ENCODE measurements at places on chromosomes 3 and 15. TPM values are rescaled to one million over a fixed set of nuclear protein-coding genes. Genes with fewer than 3 reads are reported as not detected.
A peak's percentile ranks its signal among the peaks of the same experiment; 100 is the strongest.

DNA sequence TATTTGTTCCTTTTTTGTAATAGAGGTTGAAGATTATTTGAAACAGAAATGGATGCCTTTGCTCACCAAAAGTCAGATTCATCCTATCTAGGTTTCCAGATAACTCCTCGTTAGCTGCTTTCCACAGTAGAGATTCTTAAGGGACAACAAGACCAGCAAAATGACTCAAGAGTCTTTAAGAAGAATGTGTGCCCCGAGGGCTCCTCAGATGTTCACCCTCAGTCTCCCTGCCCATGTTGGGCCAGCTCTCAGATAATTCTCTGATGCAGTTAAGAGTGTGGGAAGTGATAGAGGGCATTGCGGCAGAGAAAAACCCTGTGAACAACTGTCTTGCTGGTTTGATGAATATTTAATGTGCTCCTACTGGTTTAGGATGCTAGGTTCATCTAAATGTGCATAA is 251.1 kb downstream of the PTPRG start:
- no peak for DNase-seq
- no peaks in the 10 kb centered on the region for H3K4me1 ChIP-seq

Gene SLC12A1
- not detected for total RNA-seq

DNA sequence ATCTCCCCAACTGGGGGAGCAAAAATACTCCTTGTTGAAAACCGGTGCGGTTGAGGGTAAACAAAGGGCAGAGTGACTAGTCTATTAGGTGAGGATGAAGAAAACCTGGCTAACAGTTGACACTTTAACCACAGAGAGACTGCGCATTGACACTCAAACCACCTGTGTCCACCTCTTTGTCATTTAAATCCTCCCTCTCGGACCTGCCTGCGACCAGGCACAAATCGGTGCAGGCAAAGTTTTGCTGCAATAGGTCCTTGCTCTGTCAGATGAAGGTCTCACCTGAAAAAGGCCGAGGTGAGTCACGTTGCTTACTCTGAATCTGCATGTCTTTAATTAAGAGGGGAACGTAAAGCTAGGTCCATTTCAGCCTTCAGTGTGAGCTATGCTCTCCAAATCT is 494.1 kb upstream of the DPPA4 start:
- no peaks in the 10 kb centered on the region for H3K36me3 ChIP-seq
- no peaks in the 10 kb centered on the region for H3K4me1 ChIP-seq
- no peak overlapping the region for H3K27ac ChIP-seq

Gene MRAS
- total RNA-seq: 0.45 TPM

DNA sequence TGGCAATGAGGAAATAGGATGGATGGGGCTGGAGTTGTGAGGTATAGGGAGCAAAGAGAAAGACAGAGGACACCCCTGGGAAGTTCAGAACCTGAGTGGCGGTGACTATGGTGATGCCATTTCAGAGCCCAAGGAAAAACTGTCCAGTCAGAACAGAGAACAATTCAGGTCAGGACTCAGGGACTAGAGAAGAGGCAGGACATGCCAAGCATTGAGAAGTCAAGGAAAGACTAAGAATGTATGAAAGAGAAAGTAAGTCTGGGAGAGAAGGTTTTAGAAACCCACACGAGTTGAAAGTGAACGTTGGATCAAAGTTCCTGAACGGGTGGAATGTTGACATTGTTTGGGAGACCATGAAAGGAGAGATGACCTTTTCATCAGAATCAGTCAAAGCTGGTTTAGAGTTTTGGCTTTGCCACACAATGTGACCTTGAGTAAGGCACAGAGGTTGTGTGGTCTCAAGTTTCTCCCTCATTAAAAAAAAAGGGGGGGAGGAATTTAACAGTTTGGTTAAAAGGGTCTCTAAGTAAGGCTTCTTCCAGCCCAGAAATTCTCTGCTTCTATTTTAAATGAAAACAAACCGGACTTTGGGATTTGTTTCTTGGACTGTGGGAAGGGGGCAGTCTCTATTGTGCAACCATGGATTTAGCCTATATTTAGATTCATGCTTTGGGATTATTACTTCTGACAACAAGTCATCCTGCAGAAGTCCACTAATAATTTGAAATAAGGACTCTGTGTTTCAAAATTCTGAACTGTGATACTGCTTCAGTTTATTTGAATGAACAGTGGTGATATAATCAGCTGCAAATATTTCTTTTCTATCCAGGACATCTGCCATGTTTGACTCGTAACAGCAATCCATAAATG is 315.9 kb upstream of the TBL1XR1 start:
- no peak overlapping the region for H3K27ac ChIP-seq
- DNase-seq: no peak
- no peaks in the 10 kb centered on the region for H3K36me3 ChIP-seq
- no peak overlapping the region for H3K4me3 ChIP-seq
- no peaks in the 10 kb centered on the region for H3K27me3 ChIP-seq
- no peaks in the 10 kb centered on the region for H3K4me1 ChIP-seq

GRCh38 chr3:178255315-178255714 is 280.9 kb upstream of the KCNMB2 start:
- H3K27ac ChIP-seq: no peak overlapping the region
- H3K27me3 ChIP-seq: no peaks in the 10 kb centered on the region
- no peaks in the 10 kb centered on the region for H3K36me3 ChIP-seq
- H3K4me3 ChIP-seq: no peak overlapping the region
- no peaks in the 10 kb centered on the region for H3K4me1 ChIP-seq

Gene RASSF1
- total RNA-seq: 68.0 TPM

Gene COL7A1
- total RNA-seq: 0.73 TPM

- H3K36me3 ChIP-seq: no peaks in the 10 kb centered on the region
- H3K4me3 ChIP-seq: no peak overlapping the region
- H3K27me3 ChIP-seq: no peaks in the 10 kb centered on the region
- H3K27ac ChIP-seq: no peak overlapping the region
- H3K4me1 ChIP-seq: no peaks in the 10 kb centered on the region
- no peak for DNase-seq
Observed at GRCh38 chr3:166243511-166243910, 406.3 kb upstream of the BCHE start.

GRCh38 chr15:45637552-45638033 is 2.8 kb downstream of the SQOR start:
- peak overlapping the region; percentile 71 for H3K27ac ChIP-seq
- H3K27me3 ChIP-seq: no peaks in the 10 kb centered on the region
- H3K4me1 ChIP-seq: peaks cover 55% of the 10 kb centered on the region

GRCh38 chr15:74869372-74869725 is 3.8 kb downstream of the SCAMP2 start:
- H3K27ac ChIP-seq: no peak overlapping the region
- H3K4me1 ChIP-seq: peaks cover 84% of the 10 kb centered on the region
- no peak for DNase-seq
- peak overlapping the region; percentile 23 for H3K4me3 ChIP-seq
- no peaks in the 10 kb centered on the region for H3K27me3 ChIP-seq

Gene KLHL6
- total RNA-seq: 23.9 TPM

- DNase-seq: no peak
- no peak overlapping the region for H3K27ac ChIP-seq
- H3K27me3 ChIP-seq: no peaks in the 10 kb centered on the region
Observed at GRCh38 chr3:188139466-188139865, 14.5 kb upstream of the LPP start.

DNA sequence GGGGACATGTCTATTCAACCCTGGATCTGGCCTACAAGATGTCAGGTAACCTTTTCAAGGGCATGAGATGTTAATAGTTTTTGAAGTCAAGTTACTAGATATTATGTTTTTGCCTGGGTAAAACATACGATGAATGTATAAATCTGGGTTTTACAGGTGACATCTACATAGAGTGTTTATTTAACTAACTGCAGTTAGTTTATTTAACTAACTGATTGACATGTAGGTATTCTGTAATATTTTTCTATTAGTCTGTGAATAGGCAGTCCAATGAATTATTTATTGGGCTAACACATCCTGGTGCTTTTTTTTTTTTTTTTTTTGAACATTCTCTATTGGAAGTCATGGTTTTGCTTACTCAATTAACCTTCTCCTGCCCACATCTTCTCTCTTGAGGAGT is 38.7 kb upstream of the TNIK start:
- no peaks in the 10 kb centered on the region for H3K27me3 ChIP-seq
- no peak overlapping the region for H3K4me3 ChIP-seq
- peaks cover 15% of the 10 kb centered on the region for H3K4me1 ChIP-seq
- no peak overlapping the region for H3K27ac ChIP-seq
- DNase-seq: no peak

DNA sequence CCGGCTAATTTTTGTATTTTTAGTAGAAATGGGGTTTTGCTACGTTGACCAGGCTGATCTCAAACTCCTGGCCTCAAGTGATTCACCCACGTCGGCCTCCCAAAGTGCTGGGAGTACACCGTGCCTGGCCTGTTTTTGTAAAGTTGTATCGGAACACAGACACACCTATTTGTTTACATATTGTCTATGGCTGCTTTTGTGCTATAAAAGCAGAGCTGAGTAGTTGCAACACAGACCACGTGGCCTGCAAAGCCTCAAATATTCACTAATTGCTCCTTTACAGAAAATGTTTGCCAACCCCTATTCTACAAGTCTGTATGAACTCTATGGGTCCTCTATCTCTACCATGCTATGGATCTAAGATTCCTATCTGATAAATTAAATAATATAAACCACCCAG is 175.5 kb downstream of the CADPS start:
- H3K4me3 ChIP-seq: no peak overlapping the region
- no peak for DNase-seq
- H3K27me3 ChIP-seq: no peaks in the 10 kb centered on the region
- no peak overlapping the region for H3K27ac ChIP-seq

DNA sequence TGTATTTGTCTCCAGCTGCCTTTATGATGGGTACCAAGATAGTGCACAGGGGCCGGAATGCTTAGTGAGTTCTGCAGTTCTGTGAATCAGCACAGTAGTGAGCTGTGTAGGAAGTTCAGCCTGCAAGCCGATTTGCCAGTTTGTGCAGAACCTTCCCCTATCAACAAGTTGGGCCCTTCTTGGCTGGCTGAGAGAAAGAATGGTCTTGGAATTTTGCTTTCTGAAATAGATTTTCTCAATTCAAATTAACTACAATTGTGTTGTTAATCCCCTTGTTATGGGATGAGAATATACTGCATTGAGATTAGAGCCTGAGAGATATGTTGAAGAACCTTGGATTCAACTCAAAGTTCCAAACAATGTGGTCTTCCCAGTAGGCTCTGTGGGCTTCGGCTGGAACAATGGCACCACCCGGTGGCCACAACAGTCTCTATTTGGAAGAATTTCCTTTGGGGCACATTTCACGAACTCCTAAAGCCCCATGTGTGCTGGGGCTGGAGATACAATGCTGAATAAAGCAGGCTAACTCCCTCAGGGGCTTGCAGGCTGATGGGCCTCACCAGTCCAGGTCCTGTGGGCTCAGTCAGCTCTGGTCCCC is 59.1 kb downstream of the TRIM42 start:
- no peak overlapping the region for H3K4me3 ChIP-seq
- no peaks in the 10 kb centered on the region for H3K4me1 ChIP-seq
- DNase-seq: no peak
- no peaks in the 10 kb centered on the region for H3K27me3 ChIP-seq
- H3K36me3 ChIP-seq: no peaks in the 10 kb centered on the region

DNA sequence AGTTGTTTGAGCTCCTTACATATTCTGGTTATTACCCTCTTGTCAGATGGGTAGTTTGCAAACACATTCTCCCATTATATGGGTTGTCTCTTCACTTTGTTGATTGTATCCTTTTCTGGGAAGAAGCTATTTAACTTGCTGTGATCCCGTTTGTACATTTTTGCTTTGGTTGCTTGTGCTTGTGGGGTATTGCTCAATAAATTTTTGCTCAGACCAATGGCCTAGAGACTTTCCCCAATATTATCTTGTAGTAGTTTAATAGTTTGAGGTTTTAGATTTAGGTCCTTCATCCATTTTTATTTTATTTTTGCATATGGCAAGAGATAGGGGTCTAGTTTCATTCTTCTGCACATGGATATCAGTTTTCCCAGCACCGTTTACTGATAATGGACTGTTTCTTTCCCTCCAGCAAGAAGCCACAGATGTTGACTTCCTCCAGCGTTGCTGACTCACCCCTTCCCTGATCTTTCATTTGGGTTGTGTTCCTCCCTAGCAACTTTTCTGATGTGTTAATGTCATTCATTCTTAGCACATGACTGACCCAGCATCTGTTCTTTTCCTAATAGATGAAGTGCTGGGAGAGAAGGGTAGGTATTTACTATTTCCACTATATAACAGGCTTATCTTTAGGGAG is 166.7 kb upstream of the SGO1 start:
- no peak overlapping the region for H3K27ac ChIP-seq
- H3K4me1 ChIP-seq: no peaks in the 10 kb centered on the region
- no peaks in the 10 kb centered on the region for H3K27me3 ChIP-seq

DNA sequence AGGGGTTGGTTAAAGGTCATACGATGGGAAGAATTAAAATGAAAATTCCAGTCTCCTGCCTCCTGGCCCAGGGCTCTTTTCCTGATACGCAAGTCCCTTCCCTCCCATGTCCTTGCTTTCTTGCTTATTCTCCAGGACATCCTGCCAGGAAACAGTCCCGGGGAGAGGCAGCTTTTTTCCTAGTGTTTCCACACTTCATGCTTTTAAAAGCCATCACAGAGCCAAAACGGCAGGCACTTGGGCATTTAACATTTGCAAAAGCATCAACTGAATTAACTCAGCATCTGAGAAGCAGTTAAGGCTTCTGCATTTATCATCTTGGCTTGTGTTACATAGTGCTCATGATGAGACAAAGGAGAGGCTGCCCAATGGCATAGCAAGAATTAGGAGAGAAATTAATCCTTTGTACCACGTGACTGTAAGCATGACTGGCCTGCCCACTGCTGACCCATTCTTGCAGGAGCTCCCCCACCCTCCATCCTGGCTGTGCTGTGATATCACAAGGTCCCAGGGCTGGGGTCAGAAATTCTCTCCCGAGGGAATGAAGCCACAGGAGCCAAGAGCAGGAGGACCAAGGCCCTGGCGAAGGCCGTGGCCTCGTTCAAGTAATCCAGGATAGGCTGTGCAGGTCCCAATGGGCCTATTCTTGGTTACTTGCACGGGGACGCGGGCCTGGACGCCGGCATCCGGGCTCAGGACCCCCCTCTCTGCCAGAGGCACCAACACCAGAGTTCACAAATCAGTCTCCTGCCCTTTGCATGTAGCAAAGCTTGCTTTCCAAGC is 21.6 kb upstream of the VILL start:
- H3K36me3 ChIP-seq: no peaks in the 10 kb centered on the region
- H3K4me3 ChIP-seq: no peak overlapping the region
- no peak overlapping the region for H3K27ac ChIP-seq
- no peak for DNase-seq

Gene BNC1
- total RNA-seq: not detected

Gene MYLK
- not detected for total RNA-seq

GRCh38 chr3:50545781-50546180 is 21.8 kb downstream of the C3orf18 start:
- H3K27me3 ChIP-seq: no peaks in the 10 kb centered on the region
- no peak for DNase-seq
- no peak overlapping the region for H3K4me3 ChIP-seq
- peaks cover 5% of the 10 kb centered on the region for H3K4me1 ChIP-seq
- no peak overlapping the region for H3K27ac ChIP-seq
- no peaks in the 10 kb centered on the region for H3K36me3 ChIP-seq

Gene FAM3D
- total RNA-seq: not detected

Gene MYRIP
- not detected for total RNA-seq

GRCh38 chr3:196642434-196642833 is 2.9 kb downstream of the NRROS start:
- H3K27ac ChIP-seq: peak overlapping the region; percentile 26
- H3K36me3 ChIP-seq: peaks cover 27% of the 10 kb centered on the region
- H3K4me3 ChIP-seq: peak overlapping the region; percentile 94
- H3K27me3 ChIP-seq: no peaks in the 10 kb centered on the region
- H3K4me1 ChIP-seq: peaks cover 80% of the 10 kb centered on the region
- DNase-seq: no peak

Data from CD4-positive, alpha-beta T cell (primary cell).